ENCODE measurements at places on chromosomes 4 and X.

DNA sequence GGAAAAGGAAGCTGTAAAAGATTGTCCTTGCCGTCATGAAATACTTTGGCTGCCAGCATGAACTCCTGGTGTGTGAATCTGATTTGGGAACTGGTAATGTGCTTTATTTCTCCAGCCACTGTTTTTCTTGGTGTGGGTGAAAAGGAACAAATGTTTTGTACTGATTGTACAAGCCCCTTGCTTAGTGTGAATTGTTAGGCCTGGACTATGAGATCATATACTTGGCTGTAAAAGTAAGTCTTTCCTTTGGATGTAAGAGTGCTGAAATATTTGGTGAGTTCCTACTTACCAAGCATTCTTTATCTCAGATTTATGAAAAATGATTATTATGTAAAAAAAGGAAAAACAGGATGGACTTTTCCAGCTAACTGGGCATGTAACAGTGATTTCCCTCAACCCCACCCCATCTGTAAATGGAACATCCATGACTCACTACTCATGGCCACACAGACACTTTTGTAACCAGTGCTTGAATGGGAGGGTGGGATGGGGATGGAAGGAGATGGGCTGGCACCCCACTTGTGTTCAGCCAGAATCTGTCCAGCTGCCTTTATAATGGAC lies 6.3 kb downstream of the FNIP2 start:
- DNase-seq = no peak

- no peak for DNase-seq
Measured at GRCh38 chrX:3176439-3176820, 135.2 kb downstream of the ARSF start.

GRCh38 chr4:151043803-151044515 lies 28.9 kb upstream of the LRBA start:
- no peak for DNase-seq

DNA sequence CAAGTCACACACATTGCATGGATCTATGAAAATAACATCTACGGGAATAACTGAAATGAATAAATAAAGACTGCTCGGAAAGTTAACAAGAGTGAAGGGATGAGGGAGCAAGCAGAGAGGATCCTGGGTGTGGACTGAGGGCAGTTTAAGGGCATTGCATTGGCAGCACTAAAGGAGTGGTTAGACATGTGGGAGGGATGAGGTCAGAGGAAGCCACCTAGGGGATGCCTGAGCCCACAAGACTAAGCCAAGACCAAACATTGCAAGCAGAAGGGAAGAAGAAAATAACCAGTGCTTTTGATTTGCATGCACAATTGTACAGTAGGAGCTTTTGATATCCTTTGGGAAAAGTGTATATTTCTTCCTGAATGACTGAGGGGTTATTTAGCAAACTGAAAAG lies 106.1 kb downstream of the MSL3 start:
- DNase-seq = no peak

DNA sequence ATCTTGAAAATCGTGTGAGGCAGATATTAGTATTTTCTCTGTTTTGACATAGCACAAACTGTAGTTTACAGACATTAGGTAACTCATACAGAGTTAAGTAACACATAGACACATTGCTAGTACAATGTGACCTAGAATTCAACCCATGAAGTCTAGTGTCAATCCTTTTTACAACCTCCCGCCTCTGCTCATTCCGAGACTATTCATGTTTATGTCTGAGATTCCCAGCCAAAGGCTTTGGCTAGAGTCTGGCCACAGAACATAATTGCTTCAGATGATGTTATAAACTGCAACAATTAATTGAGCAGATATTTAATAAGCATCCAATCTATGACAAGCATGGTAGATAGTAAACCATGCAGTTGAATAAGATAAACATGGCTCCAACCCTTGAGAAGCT lies 841.0 kb downstream of the STIM2 start:
- no peak for DNase-seq

GRCh38 chr4:77797239-77797638 lies 21.9 kb downstream of the CNOT6L start:
- DNase-seq = no peak

DNA sequence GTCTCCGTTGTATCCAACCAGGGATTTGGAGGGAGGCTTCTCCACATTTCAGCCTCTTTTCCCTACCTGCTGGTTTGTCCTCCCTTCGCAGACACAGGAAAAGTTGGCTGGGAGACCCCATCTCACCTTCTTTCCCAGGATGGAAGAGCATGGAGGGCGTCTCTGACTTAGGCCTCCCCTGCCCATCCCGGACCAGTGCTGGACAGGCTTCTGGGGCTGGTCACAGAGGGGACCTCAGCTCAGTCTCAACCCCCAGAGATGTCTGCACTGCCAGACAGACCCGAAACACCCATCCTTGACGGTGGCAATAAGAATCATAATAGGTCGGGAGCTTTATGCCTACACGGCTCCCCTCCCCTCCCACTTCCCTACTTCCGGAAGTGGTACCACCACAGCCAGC lies 1.6 kb downstream of the WFS1 start:
- DNase-seq = no peak

DNA sequence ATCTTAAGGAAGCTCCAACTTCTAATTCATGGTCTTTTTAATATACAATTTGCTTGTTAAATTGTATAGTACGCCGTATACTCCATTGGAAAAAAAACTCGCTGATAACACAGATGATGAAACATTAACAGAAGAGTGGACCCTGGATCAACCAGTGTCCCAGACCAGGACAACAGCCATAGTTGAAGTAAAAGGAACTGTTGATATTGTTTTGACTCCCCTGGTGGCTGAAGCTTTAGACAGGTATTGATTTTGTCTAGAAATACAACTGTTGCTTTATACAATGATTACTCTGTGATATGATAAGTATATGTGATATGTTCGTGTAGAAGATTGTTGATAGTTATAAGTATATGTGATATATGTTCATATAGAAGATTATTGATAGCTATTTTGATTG lies 91.7 kb downstream of the BLTP1 start:
- DNase-seq = no peak

DNA sequence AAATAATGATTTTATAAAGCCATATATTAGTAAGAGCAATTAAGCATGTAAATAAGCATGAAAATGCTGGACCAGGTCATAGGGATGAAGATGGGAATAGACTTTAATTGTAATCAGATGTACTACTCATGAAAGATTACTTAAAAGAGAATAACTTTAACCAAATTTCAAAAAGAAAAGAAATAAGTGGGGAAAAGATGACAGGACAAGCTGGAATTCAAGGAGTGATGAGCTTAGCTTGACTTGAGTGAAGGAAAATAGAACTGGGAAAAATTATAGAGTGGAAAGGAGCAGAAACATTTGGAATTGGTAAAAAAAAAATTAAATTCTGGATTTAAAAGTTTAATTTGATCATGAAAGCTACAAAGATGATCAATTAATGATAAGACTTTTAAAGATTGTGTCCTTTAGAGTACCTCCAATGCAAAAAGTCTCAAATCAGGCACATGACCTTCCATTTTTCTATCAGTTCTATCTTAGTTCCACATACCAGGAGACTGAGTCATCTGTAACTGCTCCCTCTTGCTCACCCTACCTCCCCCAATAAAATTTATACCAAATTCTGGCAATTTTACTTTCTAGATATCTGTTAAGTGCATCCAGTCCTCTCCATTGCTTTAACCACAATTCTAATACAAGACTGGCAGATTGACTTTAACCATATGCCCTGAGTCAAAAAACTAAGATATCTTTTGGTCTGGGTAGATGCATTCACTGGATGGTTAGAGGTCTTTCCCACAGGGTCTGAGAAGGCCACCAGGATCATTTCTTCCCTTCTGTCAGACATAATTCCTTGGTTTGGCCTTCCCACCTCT lies 56.4 kb upstream of the SLIT2 start:
- DNase-seq = no peak

DNA sequence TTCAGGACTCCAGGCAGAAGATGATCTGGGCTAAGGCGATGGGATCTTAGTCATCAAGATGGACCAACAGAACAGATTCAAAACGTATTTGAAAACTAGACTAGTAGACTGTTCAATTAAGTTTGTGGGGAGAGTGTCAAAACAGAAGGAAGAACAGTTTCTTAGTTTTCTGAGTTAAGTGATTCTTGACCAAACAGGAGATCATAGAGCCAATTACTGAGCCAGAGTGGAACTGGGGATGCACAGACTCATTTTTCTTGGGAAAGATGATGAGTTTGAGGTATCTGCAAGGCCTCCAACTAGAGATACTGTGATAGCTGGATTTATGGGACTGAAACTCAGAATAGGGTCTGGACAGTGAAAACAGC lies 119.5 kb downstream of the REELD1 start:
- no peak for DNase-seq

DNA sequence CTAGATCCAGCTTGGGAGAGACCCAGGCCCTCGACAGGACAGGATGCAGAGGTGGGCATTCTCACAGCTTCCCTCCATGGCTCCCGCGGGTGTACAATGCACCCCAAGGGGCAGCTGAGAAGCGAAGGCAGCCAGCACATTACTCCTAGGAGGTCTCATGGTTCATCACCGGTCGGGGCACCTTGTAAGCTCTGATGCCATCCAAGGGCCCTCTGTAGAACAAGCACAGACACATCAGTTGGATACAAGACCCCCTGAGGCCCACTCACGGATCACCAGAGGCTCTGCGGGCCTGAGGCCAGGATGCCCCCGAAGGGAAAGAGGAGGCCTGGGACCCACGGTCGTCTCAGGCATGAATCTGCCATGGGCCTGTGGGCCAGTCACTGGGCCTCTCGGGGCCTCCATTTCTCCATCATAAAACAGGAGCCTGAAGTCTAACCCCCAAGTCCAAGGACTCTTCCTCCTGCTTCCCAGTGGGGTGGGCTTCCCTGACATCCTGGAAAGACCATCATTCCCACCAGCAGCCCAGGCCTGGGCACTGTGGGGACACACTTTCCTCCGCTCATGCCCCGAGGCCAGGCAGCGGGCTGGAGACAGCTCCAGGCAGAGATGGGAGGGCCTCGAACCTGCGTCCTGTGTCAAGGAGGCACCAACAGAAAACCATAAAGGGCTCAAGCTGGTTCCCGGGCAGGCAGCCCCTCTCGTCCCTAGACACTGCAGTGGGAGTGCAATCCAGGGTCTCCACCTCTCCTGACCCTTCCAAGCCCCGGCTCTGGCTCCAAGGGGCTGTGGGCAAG lies 20.1 kb downstream of the HMX1 start:
- no peak for DNase-seq

DNA sequence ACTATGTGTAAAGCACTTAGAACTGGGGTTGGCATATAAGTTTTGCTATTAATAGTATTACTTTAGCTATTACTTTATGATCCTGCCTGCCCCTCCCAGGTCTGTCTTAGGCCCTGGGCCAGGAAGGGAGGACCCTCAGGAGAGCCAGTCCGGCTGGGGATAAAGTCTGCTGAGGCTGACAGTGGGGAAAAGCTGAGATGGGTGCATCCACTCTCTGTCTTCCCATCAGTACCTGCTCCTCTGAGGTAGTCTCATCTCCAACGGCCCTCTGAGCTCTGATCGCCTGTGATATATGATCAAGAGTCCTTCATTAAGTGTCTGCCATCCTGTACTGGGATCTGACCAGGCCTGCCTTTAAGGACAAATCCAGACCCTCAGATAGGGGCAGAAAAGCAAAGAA lies 156.5 kb upstream of the PJA1 start:
- DNase-seq = no peak

GRCh38 chr4:155675709-155676429 lies 9.2 kb downstream of the GUCY1A1 start:
- no peak for DNase-seq

DNA sequence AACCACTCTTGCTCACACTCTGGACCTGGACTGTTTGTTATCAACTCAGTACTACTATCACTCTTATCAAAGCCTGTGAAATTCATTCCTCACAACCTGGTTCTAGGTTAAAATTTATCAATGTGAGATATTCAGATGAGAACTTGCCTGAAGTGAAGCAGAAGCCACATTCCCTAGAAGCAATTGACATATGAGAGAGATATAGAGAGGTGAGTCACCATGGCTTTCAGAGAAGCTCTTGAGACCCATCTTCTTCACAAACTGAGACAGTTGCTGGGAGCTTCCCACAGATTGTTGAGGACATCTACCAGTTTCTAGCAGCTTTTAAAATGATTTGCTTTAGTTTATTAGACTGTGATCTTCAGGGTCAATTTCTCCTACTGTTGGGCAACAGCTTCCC lies 316.9 kb upstream of the TET2 start:
- no peak for DNase-seq

DNA sequence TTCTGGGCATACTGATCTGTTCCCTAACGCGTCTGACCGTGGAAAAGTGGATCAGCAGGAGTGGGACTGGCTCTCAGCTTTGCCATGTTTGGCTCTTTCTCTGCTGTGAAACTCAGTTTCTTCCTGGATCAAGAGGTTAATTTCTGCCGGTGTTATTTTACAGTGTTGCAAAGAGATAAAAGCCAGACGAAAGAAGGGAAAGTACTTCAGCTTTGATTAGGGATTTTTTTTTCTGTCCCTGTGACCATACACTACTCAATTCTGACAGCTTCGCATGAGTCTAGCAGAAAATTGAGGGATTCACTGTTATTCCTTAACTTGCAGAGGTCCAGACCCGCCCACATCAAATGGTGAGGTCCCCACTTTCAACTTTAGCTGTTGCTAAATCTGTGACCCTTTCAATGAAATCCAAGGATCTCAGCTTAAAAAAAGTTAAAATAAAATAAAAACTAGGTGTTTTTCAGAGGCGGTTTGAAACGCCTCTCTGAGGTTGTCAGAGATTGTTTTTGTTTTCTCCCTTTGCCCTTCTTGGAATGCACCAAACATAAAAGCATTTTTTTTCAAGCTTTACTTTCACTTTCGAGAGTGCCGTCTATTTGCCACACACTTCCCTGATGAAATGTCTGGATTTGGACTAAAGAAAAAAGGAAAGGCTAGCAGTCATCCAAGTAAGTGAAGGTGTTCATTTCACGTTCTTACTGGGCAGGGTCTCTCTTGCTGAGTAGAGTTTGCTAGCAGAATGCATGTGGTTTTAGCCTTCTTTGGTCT lies at the start of gene TLR3:
Gene TLR3 (plus strand): TSS at position 576 of the 768 bp plus-strand sequence. CDS start 7,464 bp downstream, outside the sequence.
- no peak for DNase-seq

GRCh38 chr4:184825141-184825895 lies 450 bp downstream of the ACSL1 start:
- DNase-seq = no peak
